ENCODE measurements at places on chromosomes 6 and 20. TPM values are rescaled to one million over a fixed set of nuclear protein-coding genes. Genes with fewer than 3 reads are reported as not detected.

DNA sequence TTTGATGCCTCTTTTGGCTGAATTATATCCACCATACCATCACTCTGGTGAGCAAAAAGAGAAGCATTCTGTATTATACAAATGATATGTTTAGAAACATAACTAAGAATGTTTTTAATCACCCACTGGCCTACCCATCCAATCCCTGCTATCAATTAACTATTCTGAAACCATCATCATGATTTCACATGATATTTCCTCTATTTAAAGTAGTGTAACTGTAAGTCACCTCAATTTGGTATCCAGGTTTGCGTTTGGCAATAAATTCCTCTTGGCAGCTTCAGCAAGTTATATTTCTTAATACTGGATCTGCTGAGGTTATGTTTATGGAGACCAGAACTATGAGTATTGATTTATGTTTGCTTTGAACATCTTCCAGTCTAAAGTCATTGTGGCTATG lies 332.1 kb downstream of the UTRN start:
- no peaks in the 10 kb centered on the region for H3K27me3 ChIP-seq
- no peak overlapping the region for H3K4me3 ChIP-seq
- no peak overlapping the region for H3K27ac ChIP-seq
- H3K4me1 ChIP-seq: no peaks in the 10 kb centered on the region
- DNase-seq: no peak

GRCh38 chr6:139448998-139449610 lies 74.7 kb upstream of the CITED2 start:
- H3K36me3 ChIP-seq: no peaks in the 10 kb centered on the region
- no peaks in the 10 kb centered on the region for H3K27me3 ChIP-seq
- no peak for DNase-seq
- peaks cover 11% of the 10 kb centered on the region for H3K4me1 ChIP-seq

DNA sequence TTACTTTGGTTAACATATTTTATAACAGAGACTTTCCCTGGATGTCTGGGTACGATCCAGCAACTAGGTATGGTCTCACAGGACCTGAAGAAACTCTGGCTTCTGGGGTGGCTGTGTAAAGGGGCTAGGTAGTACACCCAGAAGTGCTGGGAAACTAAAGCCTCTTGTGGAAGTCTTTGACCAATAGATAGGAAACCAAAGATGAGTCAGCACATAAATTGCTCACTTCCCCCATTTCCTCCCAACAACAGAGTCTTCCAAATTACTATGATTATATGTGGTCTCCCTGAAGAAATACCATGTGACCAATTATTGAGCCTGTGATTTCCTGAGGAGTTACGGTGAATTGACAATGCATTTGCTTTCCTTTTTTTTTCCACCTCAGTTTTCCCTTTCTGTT lies 26.8 kb upstream of the TBX18 start:
- H3K27me3 ChIP-seq: no peaks in the 10 kb centered on the region
- H3K4me1 ChIP-seq: 0 out of 2 replicates have a peak, but pooled peaks cover 8% of the 10 kb centered on the region
- no peak overlapping the region for H3K27ac ChIP-seq
- H3K4me3 ChIP-seq: peak overlapping the region; percentile 19
- H3K36me3 ChIP-seq: no peaks in the 10 kb centered on the region

GRCh38 chr6:13553646-13554045 lies 20.8 kb upstream of the SIRT5 start:
- peaks cover 10% of the 10 kb centered on the region for H3K4me1 ChIP-seq
- no peaks in the 10 kb centered on the region for H3K36me3 ChIP-seq
- no peak for DNase-seq
- no peak overlapping the region for H3K27ac ChIP-seq
- H3K27me3 ChIP-seq: no peaks in the 10 kb centered on the region
- H3K4me3 ChIP-seq: no peak overlapping the region

- H3K36me3 ChIP-seq: no peaks in the 10 kb centered on the region
- no peak overlapping the region for H3K27ac ChIP-seq
- no peaks in the 10 kb centered on the region for H3K27me3 ChIP-seq
- H3K4me3 ChIP-seq: no peak overlapping the region
- H3K4me1 ChIP-seq: peaks cover 7% of the 10 kb centered on the region
- peak; percentile 48 for DNase-seq
Observed at GRCh38 chr6:76682842-76683241, 610.4 kb upstream of the IMPG1 start.

GRCh38 chr6:164442572-164442971 lies 866.8 kb downstream of the C6orf118 start:
- no peaks in the 10 kb centered on the region for H3K36me3 ChIP-seq
- no peaks in the 10 kb centered on the region for H3K4me1 ChIP-seq
- no peak overlapping the region for H3K27ac ChIP-seq
- H3K4me3 ChIP-seq: no peak overlapping the region

DNA sequence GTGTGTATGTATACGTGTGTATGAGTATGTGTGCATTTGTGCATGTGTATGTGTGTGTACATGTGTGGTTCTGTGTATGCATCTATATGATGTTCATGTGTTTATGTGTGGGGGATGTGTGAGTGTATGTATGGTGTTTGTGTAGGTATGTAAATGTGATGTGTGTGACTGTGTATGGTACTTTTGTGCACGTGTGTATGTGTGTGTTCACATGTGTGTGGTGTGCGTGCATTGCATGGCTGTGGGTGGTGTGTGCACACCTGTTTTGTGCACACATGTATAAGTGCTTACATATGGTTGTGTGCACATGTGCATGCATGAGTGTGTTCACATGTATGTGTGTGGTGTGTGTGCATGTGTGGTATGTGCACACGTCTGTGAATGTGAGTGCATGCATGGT lies 6.2 kb downstream of the THBS2 start:
- peaks cover 35% of the 10 kb centered on the region for H3K36me3 ChIP-seq
- no peak overlapping the region for H3K27ac ChIP-seq
- no peaks in the 10 kb centered on the region for H3K27me3 ChIP-seq
- no peak for DNase-seq

GRCh38 chr6:55643861-55644260 lies 64.9 kb upstream of the HMGCLL1 start:
- H3K4me1 ChIP-seq: no peaks in the 10 kb centered on the region
- H3K36me3 ChIP-seq: no peaks in the 10 kb centered on the region
- no peak overlapping the region for H3K27ac ChIP-seq
- no peaks in the 10 kb centered on the region for H3K27me3 ChIP-seq

GRCh38 chr20:64196847-64197306 lies 32.6 kb downstream of the MYT1 start:
- H3K36me3 ChIP-seq: no peaks in the 10 kb centered on the region
- no peaks in the 10 kb centered on the region for H3K4me1 ChIP-seq
- no peak overlapping the region for H3K4me3 ChIP-seq
- no peak overlapping the region for H3K27ac ChIP-seq

DNA sequence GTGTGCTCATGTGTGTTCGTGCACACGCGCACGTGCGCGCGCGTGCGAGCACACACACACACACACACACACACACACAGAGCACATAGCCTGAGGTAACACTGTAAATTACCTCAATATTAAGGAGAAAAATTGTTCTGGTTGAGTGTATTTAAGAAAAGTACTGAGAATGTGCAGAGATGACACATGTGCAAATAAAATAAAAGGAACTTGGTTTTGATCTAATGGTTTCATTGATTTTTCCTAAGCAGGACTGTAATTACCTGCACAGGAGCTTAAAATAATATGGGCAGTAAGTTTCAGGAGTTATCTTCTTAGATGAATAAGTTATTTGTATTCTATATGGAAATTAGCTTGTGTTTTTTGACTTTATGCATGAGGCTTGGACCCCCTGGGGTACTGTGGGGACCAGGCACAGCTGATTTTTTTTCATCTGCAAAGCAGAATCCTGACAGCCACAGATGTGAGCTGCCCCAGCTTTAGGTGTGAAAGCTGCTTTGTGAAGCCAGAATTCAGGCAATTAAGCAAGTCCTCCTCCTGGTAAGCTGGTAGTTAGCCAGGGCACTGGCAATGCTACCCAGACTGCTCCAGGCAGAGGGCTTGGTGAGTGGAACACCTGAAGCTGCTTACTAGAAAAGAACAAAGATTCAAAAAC lies 1040.6 kb upstream of the CITED2 start:
- H3K27ac ChIP-seq: no peak overlapping the region
- H3K27me3 ChIP-seq: no peaks in the 10 kb centered on the region
- H3K4me3 ChIP-seq: no peak overlapping the region
- no peak for DNase-seq
- H3K36me3 ChIP-seq: no peaks in the 10 kb centered on the region

DNA sequence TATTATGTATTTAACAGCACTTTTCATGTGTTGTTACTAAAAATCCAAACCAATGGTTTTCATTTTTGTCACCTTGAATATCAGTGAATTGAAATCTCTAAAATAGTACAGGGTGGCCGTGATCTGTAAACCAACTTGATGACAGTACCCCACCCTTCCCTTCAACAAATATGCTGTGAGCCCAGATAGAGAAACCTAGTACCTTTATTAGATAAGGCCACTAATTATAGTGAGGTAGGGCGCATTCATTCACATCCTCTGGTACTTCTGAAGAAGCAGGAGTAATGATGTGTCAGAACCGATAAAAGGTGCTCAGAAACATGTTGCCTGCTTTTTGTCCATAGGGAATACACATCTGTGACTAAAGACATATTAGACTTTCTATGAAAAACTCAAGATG lies 409.5 kb downstream of the GJA1 start:
- no peaks in the 10 kb centered on the region for H3K36me3 ChIP-seq
- no peak overlapping the region for H3K27ac ChIP-seq
- H3K27me3 ChIP-seq: no peaks in the 10 kb centered on the region
- DNase-seq: no peak
- H3K4me1 ChIP-seq: peaks cover 7% of the 10 kb centered on the region
- no peak overlapping the region for H3K4me3 ChIP-seq

DNA sequence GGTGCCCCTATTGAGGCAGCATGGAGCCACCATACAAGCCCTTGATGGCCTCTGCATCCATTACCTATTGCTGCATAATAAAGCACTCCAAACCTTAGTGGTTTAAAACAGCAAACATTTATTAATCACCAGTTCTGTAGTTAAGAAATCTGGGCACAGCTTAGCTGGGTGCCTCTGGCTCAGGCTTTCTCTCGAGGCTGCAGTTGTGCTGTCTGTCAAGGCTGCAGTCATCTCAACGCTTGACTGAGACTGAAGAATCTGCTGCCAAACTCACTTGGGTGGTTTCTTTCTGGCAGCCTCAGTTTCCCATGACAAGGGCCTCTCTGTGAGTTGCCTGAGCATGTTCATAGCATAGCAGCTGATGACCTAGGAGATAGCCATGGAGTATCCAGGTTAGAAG lies 207.4 kb upstream of the LRFN2 start:
- H3K36me3 ChIP-seq: no peaks in the 10 kb centered on the region
- H3K27ac ChIP-seq: no peak overlapping the region
- H3K4me3 ChIP-seq: no peak overlapping the region
- DNase-seq: no peak

DNA sequence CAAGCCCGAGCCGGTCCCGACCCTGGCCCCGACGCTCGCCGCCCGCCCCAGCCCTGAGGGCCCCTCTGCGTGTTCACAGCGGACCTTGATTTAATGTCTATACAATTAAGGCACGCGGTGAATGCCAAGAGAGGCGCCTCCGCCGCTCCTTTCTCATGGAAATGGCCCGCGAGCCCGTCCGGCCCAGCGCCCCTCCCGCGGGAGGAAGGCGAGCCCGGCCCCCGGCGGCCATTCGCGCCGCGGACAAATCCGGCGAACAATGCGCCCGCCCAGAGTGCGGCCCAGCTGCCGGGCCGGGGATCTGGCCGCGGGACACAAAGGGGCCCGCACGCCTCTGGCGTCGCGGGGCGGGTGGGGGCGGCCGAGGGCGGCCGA lies 37.5 kb downstream of the YTHDF1 start:
- H3K4me3 ChIP-seq: no peak overlapping the region
- H3K27me3 ChIP-seq: peaks cover 55% of the 10 kb centered on the region
- no peaks in the 10 kb centered on the region for H3K36me3 ChIP-seq
- DNase-seq: no peak

- DNase-seq: no peak
- no peak overlapping the region for H3K27ac ChIP-seq
- H3K36me3 ChIP-seq: no peaks in the 10 kb centered on the region
- H3K4me1 ChIP-seq: peaks cover 6% of the 10 kb centered on the region
Observed at GRCh38 chr6:151284548-151285017, 44.8 kb downstream of the AKAP12 start.

GRCh38 chr6:154460306-154461071 lies 50.0 kb downstream of the CNKSR3 start:
- H3K27me3 ChIP-seq: no peaks in the 10 kb centered on the region
- H3K4me3 ChIP-seq: no peak overlapping the region
- H3K27ac ChIP-seq: no peak overlapping the region
- peaks cover 22% of the 10 kb centered on the region for H3K4me1 ChIP-seq
- peak; percentile 68 for DNase-seq

DNA sequence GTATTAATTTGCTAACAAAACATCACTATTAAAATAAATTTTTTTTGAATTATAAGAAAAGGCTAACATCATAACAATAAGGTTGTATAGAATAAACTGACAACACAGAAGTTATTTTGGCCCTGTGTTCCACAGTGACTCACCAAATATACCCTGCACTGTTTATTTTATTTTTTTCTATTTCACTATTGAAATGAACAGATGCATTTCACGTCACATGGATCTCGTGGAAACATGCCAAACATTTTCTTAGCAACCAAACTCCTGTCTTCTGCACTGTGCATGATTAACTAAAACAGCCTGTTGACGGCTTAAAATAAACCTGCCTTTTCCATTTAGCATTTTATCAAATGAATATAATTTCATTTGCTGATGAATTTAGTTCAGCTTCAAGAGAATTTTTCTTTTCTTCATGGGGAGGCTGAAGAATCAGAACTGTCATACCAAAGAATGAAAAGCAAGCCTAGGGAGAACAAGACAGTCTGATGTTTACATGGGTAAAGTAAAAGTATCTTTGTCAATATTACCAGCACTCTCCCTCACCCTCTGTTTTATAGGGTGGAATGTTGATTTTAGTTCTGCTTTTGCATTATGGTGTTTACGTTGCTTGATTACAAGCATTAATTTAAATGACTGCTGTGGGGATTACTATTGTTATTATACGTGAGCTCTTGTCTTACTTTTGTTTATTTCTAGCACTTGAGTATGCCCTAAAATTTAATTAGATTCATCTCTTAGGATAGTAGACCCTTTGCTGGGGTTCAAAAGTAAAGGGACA lies 115.3 kb downstream of the LCA5 start:
- H3K36me3 ChIP-seq: no peaks in the 10 kb centered on the region
- H3K4me3 ChIP-seq: no peak overlapping the region
- no peaks in the 10 kb centered on the region for H3K27me3 ChIP-seq
- H3K4me1 ChIP-seq: peaks cover 23% of the 10 kb centered on the region
- DNase-seq: peak; percentile 76

DNA sequence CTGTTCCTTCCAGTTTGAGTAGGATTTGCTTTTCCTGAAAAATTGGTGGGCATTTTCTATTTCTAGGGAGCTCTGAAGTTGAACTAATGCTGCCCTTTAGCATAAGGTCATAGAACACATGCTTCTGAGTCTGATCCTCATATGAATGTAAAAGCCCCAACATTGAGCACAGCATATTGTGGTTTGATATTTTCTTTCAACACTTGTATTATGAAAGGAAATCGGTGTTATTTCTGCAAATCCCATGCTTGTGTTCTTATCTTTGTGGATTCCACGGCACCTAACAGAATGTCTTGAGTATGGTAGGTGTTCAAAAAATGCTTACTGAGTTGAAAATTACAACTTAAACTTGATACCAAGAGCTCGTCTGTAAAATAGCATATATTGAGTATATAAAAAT lies 85.8 kb downstream of the TRMT11 start:
- no peaks in the 10 kb centered on the region for H3K27me3 ChIP-seq
- DNase-seq: no peak
- no peak overlapping the region for H3K27ac ChIP-seq
- peaks cover 3% of the 10 kb centered on the region for H3K4me1 ChIP-seq

The PLCB4 gene
- polyA plus RNA-seq: 3.5 TPM

The TREM1 gene
- not detected for polyA plus RNA-seq

The GGTLC1 gene
- not detected for polyA plus RNA-seq

The PROKR2 gene
- not detected for polyA plus RNA-seq

The TBXT gene
- polyA plus RNA-seq: not detected

The FABP7 gene
- not detected for polyA plus RNA-seq

The EYS gene
- polyA plus RNA-seq: 0.10 TPM

The CST4 gene
- polyA plus RNA-seq: not detected

The RSPO4 gene
- 1.9 TPM for polyA plus RNA-seq

The SRXN1 gene
- 58.6 TPM for polyA plus RNA-seq

The RNF182 gene
- polyA plus RNA-seq: 1.8 TPM

The SMIM29 gene
- 55.1 TPM for polyA plus RNA-seq
